ENCODE measurements at places on chromosomes 1 and 21.

GRCh38 chr1:27348861-27349783 lies 7.3 kb downstream of the SYTL1 start:
- DNase-seq: no peak

- DNase-seq: peak; percentile 46
Measured at GRCh38 chr1:227944931-227945890, 2.5 kb downstream of the WNT9A start.

GRCh38 chr1:27567146-27567526 lies 36.8 kb downstream of the AHDC1 start:
- no peak for DNase-seq

GRCh38 chr1:227234998-227235405 lies 83.3 kb downstream of the CDC42BPA start:
- DNase-seq: peak; percentile 56

GRCh38 chr1:221517961-221518360 lies 223.9 kb downstream of the DUSP10 start:
- DNase-seq: no peak

- DNase-seq: no peak
Measured at GRCh38 chr1:239700667-239701066, 314.3 kb downstream of the CHRM3 start.

GRCh38 chr1:33322109-33322508 lies 1.2 kb upstream of the A3GALT2 start:
- DNase-seq: no peak

DNA sequence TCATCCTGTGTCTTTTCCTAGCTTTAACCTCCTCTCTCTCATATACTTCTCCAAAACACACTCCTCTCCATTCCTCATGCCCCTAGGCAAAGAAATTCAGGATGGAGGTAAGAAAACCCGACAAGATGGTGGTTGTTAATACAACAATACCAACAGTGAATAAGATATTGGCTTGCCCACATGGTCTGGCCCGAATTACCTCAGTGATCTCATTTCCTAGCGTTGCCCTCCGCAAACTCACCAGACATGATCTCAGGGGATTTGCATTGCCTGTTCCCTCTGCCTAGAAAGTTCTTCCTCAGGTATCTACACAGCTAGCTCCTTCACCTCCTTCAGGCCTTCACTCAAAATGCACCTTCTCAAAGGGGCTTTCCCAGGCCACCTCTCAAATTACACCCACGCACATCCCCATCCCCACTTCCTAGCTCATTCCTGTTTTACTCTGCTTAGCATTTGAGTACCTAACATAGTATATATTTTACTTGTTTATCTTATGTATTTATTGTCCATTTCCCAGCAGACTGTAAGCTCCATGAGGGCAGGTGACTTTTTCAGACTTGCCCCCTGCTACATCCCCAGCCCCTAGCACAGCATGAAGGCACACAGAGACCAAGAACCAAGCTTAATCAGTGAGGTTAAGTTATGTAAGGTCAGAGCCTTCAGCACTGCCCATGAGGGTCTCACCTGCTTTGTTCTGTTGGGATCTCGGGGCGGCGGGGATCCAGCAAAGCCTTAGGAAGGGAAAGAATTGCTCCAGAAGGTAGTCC lies 10.2 kb upstream of the UBR4 start:
- no peak for DNase-seq

- DNase-seq: no peak
Measured at GRCh38 chr1:11237356-11237755, 25.0 kb downstream of the MTOR start.

DNA sequence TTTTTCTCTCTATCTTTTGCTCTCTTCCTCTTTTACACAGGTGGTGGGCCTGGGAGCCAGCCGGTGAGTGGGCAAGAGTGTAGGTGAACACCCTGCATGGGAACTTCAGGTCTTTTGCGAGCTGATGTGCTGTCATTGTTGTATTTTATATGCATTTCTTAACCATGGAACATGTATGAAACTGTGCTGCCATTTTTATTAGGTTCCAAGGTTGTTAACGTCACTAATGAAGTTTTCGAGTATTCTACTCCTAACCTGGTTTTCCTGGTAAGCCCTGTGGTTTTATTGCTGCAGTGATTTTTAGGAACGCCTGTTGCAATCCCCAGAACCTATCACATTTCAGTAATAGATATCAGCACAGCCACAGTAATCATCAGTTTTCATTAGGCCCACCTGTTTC lies 14.8 kb upstream of the NID1 start:
- DNase-seq: no peak

Measured in urothelium cell line (cell line).